ENCODE measurements at places on chromosomes 16 and 17.

- H3K36me3 ChIP-seq: peaks cover 22% of the 10 kb centered on the region
- no peaks in the 10 kb centered on the region for H3K27me3 ChIP-seq
- peaks cover 58% of the 10 kb centered on the region for H3K4me1 ChIP-seq
Observed at GRCh38 chr17:8964801-8965393, 610 bp downstream of the PIK3R5 start.

- H3K4me1 ChIP-seq: no peaks in the 10 kb centered on the region
- no peak overlapping the region for H3K4me3 ChIP-seq
- no peak overlapping the region for H3K27ac ChIP-seq
- no peaks in the 10 kb centered on the region for H3K36me3 ChIP-seq
- DNase-seq: no peak
Observed at GRCh38 chr16:77912617-77913016, 109.7 kb upstream of the CLEC3A start.

GRCh38 chr16:81694494-81695280 is 84.4 kb upstream of the PLCG2 start:
- peaks cover 31% of the 10 kb centered on the region for H3K36me3 ChIP-seq
- no peak for DNase-seq
- no peaks in the 10 kb centered on the region for H3K4me1 ChIP-seq
- H3K27ac ChIP-seq: no peak overlapping the region
- H3K4me3 ChIP-seq: no peak overlapping the region

GRCh38 chr17:39793301-39793872 is 55.6 kb downstream of the GRB7 start:
- H3K36me3 ChIP-seq: peaks cover 2% of the 10 kb centered on the region
- no peak for DNase-seq
- H3K27ac ChIP-seq: peak overlapping the region; percentile 77
- H3K27me3 ChIP-seq: no peaks in the 10 kb centered on the region

GRCh38 chr17:18141210-18141803 is 32.8 kb downstream of the MYO15A start:
- H3K27ac ChIP-seq: no peak overlapping the region
- H3K4me1 ChIP-seq: no peaks in the 10 kb centered on the region
- peak; percentile 62 for DNase-seq
- no peaks in the 10 kb centered on the region for H3K27me3 ChIP-seq
- no peak overlapping the region for H3K4me3 ChIP-seq

DNA sequence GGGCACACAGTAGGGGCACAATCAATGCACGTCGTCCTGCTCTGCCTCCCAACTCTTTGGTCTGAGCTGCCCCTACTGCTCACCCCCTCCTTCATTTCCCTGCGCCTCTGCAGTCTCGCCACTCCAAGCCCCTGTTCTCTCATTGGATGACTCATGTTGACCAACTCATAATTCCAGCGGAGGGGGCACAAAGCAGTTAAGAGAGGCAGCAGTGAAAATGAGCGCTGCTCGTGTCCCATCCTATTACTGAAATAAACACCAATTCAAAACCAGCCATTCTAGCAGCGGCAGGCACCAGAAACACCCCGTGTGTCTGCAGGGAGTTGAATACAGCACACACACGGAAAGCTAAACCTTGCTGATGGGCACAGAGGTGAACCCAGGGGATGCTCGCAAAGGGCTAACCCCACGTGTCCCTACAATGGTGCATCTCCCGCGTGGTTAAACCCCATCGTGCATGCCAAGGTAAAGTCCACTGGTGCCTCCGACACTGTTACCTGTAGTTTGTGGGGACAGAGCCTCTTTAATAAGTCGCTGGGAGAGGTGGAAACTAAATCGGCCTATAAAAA is 310.4 kb downstream of the XYLT1 start:
- H3K27me3 ChIP-seq: no peaks in the 10 kb centered on the region
- peaks cover 12% of the 10 kb centered on the region for H3K36me3 ChIP-seq
- no peak overlapping the region for H3K27ac ChIP-seq
- no peaks in the 10 kb centered on the region for H3K4me1 ChIP-seq
- no peak overlapping the region for H3K4me3 ChIP-seq

GRCh38 chr16:27330542-27330941 is 16.8 kb downstream of the IL4R start:
- H3K27me3 ChIP-seq: no peaks in the 10 kb centered on the region
- H3K36me3 ChIP-seq: peaks cover 42% of the 10 kb centered on the region
- H3K4me3 ChIP-seq: no peak overlapping the region
- peaks cover 40% of the 10 kb centered on the region for H3K4me1 ChIP-seq
- DNase-seq: no peak

- no peaks in the 10 kb centered on the region for H3K36me3 ChIP-seq
- no peak overlapping the region for H3K4me3 ChIP-seq
- no peaks in the 10 kb centered on the region for H3K27me3 ChIP-seq
- H3K27ac ChIP-seq: no peak overlapping the region
- H3K4me1 ChIP-seq: peaks cover 8% of the 10 kb centered on the region
Observed at GRCh38 chr16:2508722-2509400, 4.9 kb upstream of the ATP6V0C start.

- no peaks in the 10 kb centered on the region for H3K36me3 ChIP-seq
- peaks cover 1% of the 10 kb centered on the region for H3K27me3 ChIP-seq
- no peak overlapping the region for H3K4me3 ChIP-seq
- H3K4me1 ChIP-seq: no peaks in the 10 kb centered on the region
Observed at GRCh38 chr16:58442547-58442946, 50.3 kb downstream of the GINS3 start.

DNA sequence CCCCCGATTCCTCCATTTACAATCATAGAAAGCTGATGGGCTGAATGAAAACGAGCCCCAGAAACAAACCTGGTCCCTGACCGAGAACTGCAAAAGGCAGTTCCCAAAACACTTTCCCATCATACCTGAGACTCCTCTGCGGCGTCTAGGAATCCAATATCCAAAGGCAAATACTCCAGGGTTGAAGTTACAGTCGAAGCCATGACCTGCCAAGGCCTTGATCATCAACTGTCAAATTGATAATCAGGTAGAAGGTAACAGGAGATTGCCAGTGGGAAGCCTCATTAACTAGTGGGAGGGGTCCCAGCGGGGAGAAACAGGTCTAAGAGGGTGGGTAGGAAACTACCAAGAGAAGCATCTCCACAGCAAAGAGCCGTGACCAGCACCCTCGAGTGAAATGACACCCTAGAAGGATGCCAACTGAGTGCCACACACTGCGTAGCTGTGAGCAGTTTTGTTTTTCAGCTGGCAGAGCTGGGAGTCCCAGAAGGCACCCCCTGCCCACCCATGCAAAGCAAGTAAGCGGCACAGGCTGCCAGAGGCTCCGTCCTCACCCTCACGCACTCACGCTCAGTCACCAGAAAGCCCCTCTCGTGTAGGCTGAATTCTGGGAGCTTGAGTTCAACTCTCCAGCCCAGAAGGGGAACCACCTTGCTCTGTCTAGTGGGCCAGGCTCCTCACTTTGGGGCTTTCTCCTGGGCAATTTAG is 146.1 kb downstream of the GAS7 start:
- no peaks in the 10 kb centered on the region for H3K4me1 ChIP-seq
- H3K27me3 ChIP-seq: no peaks in the 10 kb centered on the region
- H3K36me3 ChIP-seq: no peaks in the 10 kb centered on the region
- no peak for DNase-seq
- no peak overlapping the region for H3K27ac ChIP-seq
- no peak overlapping the region for H3K4me3 ChIP-seq

GRCh38 chr17:74239172-74239571 is 25.8 kb downstream of the TTYH2 start:
- H3K27ac ChIP-seq: no peak overlapping the region
- DNase-seq: no peak
- no peak overlapping the region for H3K4me3 ChIP-seq
- H3K4me1 ChIP-seq: no peaks in the 10 kb centered on the region

- DNase-seq: no peak
- no peak overlapping the region for H3K4me3 ChIP-seq
- no peaks in the 10 kb centered on the region for H3K27me3 ChIP-seq
- H3K27ac ChIP-seq: no peak overlapping the region
Observed at GRCh38 chr16:59881376-59881775, 1147.3 kb upstream of the GOT2 start.

GRCh38 chr16:8957063-8957397 is 6.7 kb downstream of the USP7 start:
- no peaks in the 10 kb centered on the region for H3K27me3 ChIP-seq
- H3K27ac ChIP-seq: no peak overlapping the region
- peak overlapping the region; percentile 73 for H3K4me3 ChIP-seq
- H3K4me1 ChIP-seq: peaks cover 93% of the 10 kb centered on the region
- no peak for DNase-seq

- H3K27ac ChIP-seq: no peak overlapping the region
- no peaks in the 10 kb centered on the region for H3K27me3 ChIP-seq
- DNase-seq: no peak
- H3K4me1 ChIP-seq: no peaks in the 10 kb centered on the region
Observed at GRCh38 chr17:31051506-31051905, 43.3 kb upstream of the NF1 start.

- peaks cover 7% of the 10 kb centered on the region for H3K36me3 ChIP-seq
- H3K4me3 ChIP-seq: no peak overlapping the region
- no peak for DNase-seq
- H3K27ac ChIP-seq: peak overlapping the region; percentile 8
- peaks cover 69% of the 10 kb centered on the region for H3K4me1 ChIP-seq
Observed at GRCh38 chr16:2516391-2517240, 2.9 kb downstream of the ATP6V0C start.

DNA sequence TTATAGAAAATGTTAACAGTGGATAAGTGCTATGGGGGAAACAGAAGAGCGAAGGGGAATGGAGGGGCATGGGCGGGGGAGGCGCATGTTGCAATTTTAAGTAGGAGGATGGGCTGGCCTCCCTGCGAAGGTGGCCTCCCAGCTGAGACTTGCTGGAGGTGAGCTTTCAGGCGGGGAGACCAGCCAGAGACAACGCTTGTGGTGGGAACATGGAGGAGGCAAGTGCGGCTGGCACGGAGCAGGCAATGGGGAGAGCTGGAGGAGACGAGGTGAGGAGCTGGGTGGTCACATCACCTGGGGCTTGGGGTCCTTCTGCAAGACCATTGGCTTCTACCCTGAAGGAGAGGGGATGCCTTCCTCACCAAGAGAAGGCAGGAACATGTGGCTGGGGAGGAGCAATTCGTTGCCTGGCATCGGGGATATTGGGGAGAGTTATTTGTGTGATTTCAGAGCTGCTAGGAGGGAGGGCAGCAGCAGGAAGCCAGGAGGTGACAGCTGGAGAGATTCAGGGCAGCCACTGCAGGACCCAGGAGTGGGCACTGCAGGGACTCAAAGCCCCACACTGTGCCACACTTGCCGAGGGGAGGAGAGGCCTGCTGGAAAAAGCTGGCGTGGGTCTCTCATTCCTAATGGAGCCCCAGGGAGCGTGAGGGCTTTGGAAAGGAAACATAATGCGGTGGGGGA is 34.4 kb downstream of the PMFBP1 start:
- no peaks in the 10 kb centered on the region for H3K36me3 ChIP-seq
- no peak overlapping the region for H3K4me3 ChIP-seq
- no peak for DNase-seq
- H3K4me1 ChIP-seq: no peaks in the 10 kb centered on the region

DNA sequence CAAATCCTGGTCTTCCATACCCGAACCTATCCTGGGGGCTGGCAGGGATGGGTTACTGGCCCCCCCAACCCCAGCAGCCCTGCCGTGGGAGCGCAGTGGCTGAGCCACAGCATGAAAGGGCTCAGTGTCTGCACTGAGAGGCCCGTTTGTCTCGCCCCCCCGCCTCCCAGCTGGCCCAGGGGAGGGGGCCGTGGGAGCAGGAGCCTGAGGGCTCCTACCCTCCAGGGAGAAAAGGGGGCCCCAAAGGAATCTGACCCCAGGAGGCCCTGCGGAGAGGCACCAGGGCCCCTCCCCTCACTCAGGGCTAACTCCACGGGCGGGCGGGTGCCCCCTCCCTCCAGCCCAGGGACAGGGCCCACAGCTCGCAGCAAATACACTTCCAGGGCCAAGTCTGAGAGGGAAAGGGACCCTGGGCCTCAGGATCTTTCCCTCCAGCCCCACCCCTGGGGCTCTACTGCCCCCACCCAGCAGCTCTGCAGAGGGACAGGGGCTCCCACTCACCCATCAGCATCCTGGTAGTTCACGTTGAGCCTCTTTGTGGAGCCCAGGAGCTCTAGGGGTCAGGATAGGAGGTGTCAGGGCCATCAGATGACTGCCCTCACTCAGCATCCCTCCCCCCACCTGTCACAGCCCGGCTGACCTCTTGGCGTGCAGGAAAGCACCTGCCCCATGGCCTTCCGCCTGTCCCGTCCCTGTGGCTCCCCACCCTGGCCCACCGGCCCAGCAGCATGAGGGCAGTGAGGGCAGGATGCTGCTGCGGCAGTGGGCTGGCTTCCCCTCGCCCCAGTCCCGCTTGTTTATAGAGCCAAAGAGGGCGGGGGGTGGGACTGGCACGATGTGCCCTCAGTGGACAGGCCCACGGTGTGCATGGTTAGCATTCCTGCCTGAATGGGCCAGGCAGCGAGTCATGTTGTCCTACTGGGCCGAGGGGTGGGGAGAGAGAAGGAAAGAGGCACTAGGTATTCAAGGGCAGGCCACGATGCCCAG is 7.3 kb downstream of the CASKIN2 start:
- H3K27ac ChIP-seq: no peak overlapping the region
- no peaks in the 10 kb centered on the region for H3K36me3 ChIP-seq
- no peaks in the 10 kb centered on the region for H3K4me1 ChIP-seq
- DNase-seq: no peak

DNA sequence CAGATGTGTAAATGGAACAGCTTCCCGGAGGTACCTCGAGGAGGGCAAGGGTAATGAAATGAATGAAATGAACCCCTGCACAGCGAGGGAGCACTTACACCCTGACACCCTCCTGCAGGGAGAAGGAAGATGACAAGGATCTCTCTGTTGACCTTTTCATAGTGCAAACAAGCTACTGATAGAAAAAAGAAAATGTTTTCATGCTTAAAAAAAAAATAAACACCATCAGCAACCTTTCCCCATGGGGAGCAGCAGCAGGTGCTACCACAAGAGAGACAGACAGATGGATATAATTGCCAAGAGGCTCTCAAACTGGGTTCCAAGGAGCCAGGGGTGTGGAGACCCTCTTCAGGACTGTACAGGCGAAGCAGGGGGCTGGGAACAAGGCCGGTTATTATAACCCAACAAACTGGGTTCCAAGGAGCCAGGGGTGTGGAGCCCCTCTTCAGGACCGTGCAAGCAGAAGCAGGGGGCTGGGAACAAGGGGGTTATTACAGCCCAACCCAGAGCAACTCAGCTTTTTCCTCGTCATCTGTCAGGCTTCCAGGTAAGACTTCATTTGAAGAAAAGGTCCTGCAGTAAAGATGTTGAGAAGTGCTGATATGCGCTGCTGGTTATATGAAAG is 718 bp upstream of the RPH3AL start:
- no peak for DNase-seq
- no peaks in the 10 kb centered on the region for H3K36me3 ChIP-seq
- no peaks in the 10 kb centered on the region for H3K27me3 ChIP-seq
- no peak overlapping the region for H3K4me3 ChIP-seq
- H3K4me1 ChIP-seq: no peaks in the 10 kb centered on the region
